Liver (tissue), 10 donors: ENCODE measurements at places on chromosomes 4 and X. TPM values are rescaled to one million over a fixed set of nuclear protein-coding genes. Genes with fewer than 3 reads are reported as not detected.

GRCh38 chr4:3323071-3323481 is 30.3 kb downstream of the RGS12 start:
- H3K27me3 ChIP-seq, result no peaks in the 10 kb centered on the region
- H3K27ac ChIP-seq, result no peak overlapping the region
- peaks cover 1% of the 10 kb centered on the region for H3K36me3 ChIP-seq
- DNase-seq, result peak; percentile 27

DNA sequence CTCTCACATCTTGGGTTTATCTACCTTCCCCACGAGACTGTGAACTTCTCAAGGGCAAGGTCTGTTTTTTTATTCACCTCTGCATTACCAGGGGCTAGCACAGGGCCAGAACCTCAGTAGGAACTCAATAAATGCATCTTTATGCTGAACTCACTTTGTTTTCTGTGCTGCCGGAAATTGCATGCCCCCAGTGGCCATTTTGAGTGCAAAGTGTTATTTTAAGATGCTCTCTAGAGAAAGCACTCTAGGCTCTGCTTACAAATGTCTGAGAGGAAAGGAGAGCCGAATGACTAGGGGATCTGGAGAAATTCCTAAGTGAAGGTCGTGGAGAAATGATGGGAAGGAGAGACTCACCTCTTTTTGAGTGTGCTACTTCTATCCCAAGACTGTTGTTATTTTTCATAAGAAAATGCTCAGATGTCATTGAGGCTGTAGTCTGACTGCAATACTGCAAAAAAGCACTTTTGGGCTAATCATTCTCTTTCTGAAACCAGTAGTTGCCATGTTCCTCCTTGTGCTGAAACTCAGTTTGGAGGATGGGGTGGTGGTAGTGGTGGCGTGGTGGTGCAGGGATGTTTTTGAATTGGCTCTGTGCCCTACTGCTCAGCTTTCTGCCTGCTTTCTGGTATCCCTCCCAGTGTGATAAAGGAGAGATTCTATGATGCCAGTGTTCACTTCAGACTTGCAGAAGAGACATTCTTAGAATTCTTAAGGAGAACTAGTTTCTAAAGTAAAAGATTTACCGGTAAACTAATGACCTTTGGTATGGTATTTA is 41.3 kb downstream of the DOCK11 start:
- H3K27ac ChIP-seq, result no peak overlapping the region
- no peaks in the 10 kb centered on the region for H3K4me1 ChIP-seq
- H3K27me3 ChIP-seq, result no peaks in the 10 kb centered on the region
- DNase-seq, result no peak

DNA sequence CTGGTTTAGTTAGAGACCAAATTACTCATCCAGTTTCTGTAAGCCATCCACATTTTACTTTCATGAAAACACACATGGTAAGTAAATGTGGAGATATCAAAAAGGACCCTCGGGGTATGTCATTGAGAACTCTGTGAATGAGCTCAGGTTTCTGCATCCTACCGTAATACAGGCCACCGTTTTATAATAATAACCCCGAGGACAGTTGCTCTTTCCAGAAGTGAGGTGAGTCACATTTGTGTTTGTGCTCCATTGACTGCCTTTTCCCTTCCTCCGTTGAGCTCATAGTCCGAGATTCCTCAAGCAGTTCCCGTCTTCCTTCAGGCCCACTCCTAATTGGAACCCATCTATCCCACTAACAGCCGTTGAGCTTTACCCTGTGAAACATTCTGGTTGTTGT is 95.3 kb downstream of the GRID2 start:
- H3K27me3 ChIP-seq, result no peaks in the 10 kb centered on the region
- no peaks in the 10 kb centered on the region for H3K4me1 ChIP-seq
- H3K4me3 ChIP-seq, result no peak overlapping the region
- no peak for DNase-seq

DNA sequence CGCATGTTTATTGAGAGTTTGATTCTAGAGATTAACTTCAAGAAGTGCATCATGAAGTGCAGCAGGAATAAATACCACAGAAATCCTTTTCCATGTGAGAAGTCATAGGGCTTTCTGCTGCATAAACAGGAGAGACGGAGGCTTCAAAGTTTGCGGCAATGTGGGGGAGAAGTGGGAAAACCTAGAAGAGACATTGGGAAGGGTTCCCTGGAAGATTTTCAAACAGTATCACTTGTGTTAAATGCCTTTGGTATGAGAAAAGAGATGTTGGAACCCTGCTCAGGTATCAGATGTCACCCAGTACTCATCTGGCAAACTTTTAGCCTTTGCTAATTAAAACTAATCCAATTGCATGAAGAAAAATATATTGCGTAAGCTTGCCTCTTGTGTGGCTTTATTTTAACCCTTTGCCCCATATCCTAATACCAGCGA is 15.4 kb downstream of the NHS start:
- DNase-seq, result no peak
- no peak overlapping the region for H3K4me3 ChIP-seq
- H3K4me1 ChIP-seq, result no peaks in the 10 kb centered on the region
- peaks cover 6% of the 10 kb centered on the region for H3K27me3 ChIP-seq
- no peaks in the 10 kb centered on the region for H3K36me3 ChIP-seq
- no peak overlapping the region for H3K27ac ChIP-seq

DNA sequence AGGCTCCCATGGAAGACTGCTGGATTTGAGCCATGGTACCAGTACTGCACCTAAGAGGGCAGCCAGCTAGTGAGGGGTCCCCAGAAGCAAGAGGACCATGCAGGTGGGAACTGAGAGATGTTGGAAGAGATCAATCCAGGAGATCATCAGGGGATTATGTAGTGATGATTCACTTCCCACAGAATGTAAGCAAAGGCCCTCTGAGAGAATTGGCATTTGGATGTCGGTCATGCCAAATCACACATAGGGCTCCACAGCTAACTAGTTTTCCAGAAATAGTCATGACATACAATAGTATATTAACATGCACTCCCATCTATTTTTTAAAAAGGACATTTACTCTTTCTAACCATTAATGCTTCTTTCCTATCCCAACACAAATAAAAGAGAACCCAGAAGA is 112.5 kb downstream of the RASGEF1B start:
- no peak overlapping the region for H3K4me3 ChIP-seq
- H3K27me3 ChIP-seq, result no peaks in the 10 kb centered on the region
- H3K36me3 ChIP-seq, result no peaks in the 10 kb centered on the region

- no peak overlapping the region for H3K27ac ChIP-seq
- H3K4me1 ChIP-seq, result peaks cover 16% of the 10 kb centered on the region
- peak overlapping the region; percentile 42 for H3K4me3 ChIP-seq
- H3K27me3 ChIP-seq, result peaks cover 16% of the 10 kb centered on the region
- no peaks in the 10 kb centered on the region for H3K36me3 ChIP-seq
Measured at GRCh38 chr4:180058691-180059215, 2184.4 kb upstream of the TENM3 start.

- no peak for DNase-seq
- H3K4me1 ChIP-seq, result no peaks in the 10 kb centered on the region
- H3K4me3 ChIP-seq, result no peak overlapping the region
- H3K36me3 ChIP-seq, result no peaks in the 10 kb centered on the region
- H3K27ac ChIP-seq, result no peak overlapping the region
Measured at GRCh38 chr4:25779021-25779420, 83.8 kb downstream of the SEL1L3 start.

- H3K36me3 ChIP-seq, result no peaks in the 10 kb centered on the region
- H3K4me1 ChIP-seq, result no peaks in the 10 kb centered on the region
- no peak overlapping the region for H3K4me3 ChIP-seq
- no peaks in the 10 kb centered on the region for H3K27me3 ChIP-seq
- no peak for DNase-seq
Measured at GRCh38 chr4:175806727-175807126, 5.3 kb downstream of the GPM6A start.

DNA sequence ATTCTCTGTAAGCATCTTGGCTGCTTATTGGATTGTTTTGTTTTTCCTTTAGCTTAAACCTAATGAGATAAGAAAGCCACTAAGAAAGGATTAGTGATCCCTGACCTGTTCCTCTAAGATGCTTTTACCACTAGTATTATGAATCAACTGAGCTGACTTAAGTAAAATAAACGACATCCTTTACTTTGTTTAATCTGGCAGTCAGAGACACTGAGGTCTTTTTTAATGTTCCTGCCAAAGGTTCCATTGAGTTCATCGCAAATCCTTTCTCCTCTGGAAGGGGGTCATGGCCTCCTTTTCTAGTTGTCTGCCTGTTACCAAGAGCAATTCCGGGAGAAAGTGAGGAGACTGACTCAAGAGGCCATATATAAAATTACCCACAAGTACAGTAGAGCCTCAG is 1038.3 kb upstream of the SLIT2 start:
- no peaks in the 10 kb centered on the region for H3K27me3 ChIP-seq
- no peaks in the 10 kb centered on the region for H3K36me3 ChIP-seq
- no peak overlapping the region for H3K27ac ChIP-seq
- no peak for DNase-seq
- H3K4me3 ChIP-seq, result no peak overlapping the region
- H3K4me1 ChIP-seq, result no peaks in the 10 kb centered on the region

The TLL1 gene
- polyA plus RNA-seq, result 0.04 TPM

The TAF7L gene
- polyA plus RNA-seq, result 0.40 TPM

The KIAA1210 gene
- not detected for polyA plus RNA-seq

The JADE3 gene
- polyA plus RNA-seq, result 2.6 TPM

The SLC34A2 gene
- polyA plus RNA-seq, result 0.53 TPM
